GOT3 (cell line): ENCODE measurements at places on chromosomes 5 and 9.

DNA sequence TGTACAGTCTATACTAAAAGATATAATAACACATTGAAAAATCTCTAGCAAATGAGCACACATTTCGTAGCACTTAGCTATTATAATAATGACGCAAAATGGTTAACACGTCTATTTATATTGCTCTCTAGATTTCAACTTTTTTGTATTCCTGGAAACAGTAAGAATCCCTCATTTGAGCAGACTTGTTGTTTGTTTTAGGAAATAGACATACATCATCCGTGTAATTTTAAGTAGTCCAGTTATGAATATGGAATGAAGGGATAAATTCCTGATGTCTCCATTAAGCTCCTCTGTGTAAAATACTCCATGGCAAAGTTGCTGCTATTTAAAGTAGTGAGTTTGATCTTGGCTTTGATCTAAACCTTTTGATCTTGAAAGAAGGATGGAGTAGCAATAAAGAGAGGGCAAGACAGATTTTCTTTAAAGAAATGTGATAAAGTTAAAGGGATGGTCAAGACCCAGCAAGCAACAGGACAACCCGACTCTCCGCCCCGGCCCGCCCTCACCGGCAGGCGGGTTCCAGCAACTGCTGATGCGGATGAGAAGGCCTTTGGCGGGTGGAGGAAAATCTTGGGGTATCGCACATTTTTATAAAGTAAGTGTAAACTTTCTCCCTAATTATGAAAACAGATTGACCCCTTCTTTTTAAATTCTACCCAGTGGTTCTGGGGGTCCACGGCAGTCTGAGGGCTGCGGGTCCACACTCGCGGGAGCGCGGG lies 277.4 kb downstream of the AOPEP start:
- DNase-seq: no peak

GRCh38 chr5:171523781-171524180 lies 104.3 kb downstream of the FGF18 start:
- no peak for DNase-seq

- DNase-seq: no peak
Measured at GRCh38 chr9:91098203-91098850, 263.4 kb downstream of the AUH start.

- no peak for DNase-seq
Measured at GRCh38 chr5:80181618-80182211, 74.1 kb downstream of the SERINC5 start.

GRCh38 chr9:121816845-121817450 lies 165.5 kb downstream of the DAB2IP start:
- no peak for DNase-seq

GRCh38 chr5:158303275-158303674 lies 444.3 kb upstream of the CLINT1 start:
- no peak for DNase-seq

DNA sequence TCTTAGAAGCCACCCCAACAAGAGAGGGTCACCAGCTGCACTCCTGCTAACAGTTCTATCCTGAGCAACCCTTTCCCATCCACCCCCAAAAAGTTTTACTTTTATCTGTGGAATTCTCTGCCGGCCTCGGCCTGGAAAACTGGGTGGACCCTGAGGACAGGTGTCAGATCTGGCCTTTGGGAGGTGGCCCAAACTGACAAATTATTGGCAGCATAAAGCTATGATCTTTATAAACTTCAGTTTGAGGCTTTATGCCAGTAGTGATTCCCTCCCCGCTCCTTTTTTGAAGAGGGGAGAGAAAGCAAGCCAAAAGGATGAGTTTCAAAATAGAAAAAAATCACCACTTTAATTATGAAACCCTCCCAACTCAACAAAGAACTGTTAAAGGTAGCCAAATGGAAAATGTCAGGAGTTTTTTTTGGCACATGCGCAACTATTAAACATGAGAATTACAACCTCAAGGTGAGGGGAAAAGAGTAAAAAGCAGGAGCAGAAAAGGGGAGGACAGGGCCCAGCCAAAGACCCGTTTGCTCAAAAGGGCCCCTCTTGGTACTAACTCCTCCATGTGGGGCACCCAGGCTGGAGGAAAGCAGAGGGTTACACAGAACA lies 49.4 kb downstream of the FBXW11 start:
- no peak for DNase-seq

- DNase-seq: no peak
Measured at GRCh38 chr9:16125629-16126028, 572.8 kb downstream of the CCDC171 start.

- DNase-seq: no peak
Measured at GRCh38 chr9:34647084-34647403, 569 bp downstream of the GALT start.
